ENCODE measurements at places on chromosomes 6 and 20.

GRCh38 chr20:6635034-6635736, 132.3 kb upstream of the BMP2 start:
- DNase-seq = no peak

DNA sequence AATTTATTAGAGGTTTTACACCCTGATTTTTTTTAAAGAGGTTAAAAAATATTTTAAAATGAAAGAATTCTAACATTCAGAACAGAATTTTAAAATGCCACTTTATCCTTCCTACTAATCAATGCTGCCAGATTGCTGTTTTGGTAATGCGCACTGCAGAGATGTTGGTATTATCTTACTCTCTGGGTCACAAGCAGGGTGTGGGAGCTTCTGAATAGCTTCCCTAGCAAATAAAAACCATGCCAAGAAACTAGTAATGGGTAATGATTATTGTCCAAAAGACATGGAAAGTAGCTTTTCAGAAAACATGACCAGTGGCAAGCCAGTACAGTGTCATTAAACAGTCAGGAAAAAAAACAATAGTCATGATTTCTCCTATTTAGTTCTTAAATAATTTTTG, 205.4 kb downstream of the TPBG start:
- DNase-seq = no peak

- DNase-seq = no peak
Measured at GRCh38 chr20:31665753-31666152, 28.0 kb downstream of the COX4I2 start.

DNA sequence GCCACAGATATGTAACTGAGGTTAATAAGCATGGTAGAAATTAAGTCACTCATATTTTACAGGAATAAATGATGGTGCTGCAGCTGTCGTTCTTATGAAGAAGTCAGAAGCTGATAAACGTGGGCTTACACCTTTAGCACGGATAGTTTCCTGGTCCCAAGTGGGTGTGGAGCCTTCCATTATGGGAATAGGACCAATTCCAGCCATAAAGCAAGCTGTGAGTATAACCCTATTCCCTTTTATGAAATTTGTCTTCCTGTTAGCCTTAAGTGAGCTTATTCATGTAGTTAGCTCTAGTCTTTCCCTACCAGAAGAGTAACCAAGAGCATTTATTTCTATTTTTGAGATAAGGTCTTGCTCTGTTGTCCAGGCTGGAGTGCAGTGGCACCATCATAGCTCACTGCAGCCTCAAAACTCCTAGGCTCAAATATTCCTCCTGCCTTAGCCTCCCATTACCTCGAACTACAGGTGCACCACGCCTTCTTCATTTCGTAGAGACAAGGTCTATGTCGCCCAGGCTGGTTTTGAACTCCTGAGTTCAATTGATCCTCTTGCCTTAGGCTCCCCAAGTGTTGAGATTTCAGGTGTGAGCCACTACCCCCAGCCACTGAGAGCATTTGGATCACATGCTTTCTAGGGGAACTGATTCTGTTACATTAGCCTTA, 12.0 kb downstream of the TCP1 start:
- DNase-seq = no peak

DNA sequence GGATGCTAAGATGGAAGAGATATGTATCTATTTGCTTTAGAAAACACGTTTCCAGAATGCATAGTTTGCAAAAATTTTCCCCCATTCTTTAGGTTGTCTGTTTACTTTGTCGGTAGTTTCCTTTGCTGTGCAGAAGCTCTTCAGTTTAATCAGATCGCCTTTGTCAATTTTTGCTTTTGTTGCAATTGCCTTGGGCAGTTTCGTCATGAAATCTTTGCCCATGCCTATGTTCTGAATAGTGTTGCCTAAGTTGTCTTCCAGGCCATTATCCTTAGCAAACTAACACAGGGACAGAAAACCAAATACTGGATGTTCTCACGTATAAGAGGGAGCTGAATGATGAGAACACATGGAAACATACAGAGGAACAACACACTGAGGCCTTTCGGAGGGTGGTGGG, 454.2 kb upstream of the SLC35B3 start:
- no peak for DNase-seq

DNA sequence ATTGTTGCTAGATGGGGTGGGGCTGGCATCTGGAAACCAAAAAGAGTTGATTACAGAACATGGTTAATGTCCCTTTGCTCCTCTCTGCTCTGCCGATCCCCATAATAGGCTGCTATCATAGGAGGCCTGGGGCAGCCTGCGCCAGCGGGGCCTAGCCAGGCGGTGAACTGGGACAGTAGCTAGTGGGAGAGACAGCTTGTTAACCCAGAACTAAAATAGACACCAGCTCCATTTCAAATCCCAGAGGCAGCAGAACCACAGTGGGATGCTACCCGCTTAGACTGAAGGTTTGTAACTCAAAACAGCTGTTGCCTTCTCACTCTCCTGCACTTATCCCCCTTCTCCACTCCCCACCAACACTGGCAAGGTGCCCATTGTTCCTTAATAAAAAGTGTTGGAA, 98.5 kb downstream of the SSR1 start:
- no peak for DNase-seq

DNA sequence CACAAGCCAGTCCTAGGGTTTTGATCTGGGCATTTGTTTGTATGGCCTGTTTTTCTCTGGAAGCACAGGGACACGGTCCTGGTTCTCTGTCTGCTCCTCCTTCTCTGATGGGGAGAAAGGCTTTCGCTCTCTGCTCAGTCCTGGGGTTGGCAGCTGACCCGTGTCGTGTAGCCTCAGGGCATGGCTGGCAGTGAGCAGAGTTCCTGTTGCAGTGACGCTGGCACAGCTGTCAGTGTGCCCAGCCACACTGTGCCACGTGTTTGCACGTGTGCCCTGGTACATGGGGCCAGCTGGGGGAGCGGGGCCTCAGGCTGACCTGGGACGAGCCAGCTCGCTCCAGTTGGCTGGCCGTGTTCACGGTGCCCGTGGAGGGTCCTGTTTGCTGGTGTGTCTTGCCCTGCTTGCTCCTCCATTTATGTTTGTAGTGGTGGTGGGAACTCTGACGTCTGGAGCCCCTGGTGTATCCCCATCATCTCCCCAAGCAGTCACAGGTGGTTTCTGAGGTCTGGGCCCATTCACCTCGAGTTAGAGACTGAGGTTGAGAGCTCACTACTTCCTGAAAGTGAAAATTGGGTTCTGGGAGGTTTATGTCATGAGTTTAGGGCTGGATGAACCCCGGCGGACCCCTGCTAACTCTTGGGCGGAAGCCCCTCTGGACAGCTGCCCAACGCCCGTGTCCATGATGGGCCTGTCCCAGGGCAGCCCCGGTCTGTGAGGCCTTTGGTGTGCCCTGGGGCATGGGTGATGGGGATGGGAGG, 10.2 kb upstream of the DNAJC5 start:
- no peak for DNase-seq

DNA sequence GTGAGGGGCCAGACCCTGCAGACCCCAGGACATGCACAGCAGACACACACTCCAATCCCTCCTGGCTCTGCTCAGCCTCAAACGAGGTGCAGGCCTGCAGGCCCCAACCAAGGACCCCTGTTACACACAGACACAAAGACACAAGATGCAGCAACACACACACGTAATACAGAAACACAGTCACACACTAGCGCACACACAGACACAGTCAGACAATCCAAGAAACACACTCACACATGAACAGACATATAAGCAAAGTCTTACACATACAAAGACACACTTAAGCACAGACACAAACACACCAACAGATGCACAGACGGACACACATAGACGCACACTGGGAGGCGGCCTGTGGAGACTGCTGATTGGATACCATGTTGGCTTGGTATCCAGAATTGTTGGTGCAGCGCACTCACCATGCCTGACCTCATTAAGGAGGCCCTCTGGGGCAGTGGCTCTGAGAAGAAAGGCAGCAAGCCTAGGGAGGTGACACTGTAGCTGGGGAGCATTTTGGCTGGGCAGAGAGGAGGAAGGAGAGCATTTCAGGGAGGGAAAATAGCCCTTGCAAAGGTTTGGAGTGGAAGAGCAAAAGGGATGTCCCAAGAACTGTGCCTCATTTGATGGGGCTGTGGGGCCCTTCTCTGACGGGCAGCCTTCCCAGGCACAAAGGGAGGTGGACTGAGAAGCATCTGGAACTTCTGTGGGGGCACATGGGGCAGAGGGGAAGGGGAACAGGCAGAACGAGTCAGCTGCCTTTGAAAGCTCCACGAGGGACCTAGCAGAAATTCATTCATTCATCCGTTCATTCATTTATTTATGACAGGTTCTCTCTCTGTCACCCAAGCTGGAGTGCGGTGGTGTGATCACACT, 1.4 kb upstream of the HSPA12B start:
- DNase-seq = no peak

DNA sequence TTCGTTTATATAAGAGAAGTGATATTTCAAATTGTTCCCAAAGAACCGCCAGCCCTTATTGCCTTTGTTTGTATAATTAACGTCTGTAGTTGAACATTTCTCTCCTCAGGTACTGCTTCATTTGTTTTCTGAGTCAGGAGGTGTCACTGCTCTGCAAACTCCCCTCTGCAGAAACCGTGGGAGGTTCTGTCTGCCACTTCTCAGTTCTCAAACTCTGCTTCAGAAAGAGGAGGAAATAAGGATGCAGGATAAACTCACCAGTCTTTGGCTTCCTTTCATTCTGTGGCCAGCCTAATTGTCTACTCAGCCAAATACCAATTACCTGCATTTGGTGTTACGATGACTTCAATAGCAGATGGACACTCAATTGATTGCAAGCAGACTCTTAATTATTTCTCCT, 149.8 kb downstream of the PAK5 start:
- DNase-seq = no peak

DNA sequence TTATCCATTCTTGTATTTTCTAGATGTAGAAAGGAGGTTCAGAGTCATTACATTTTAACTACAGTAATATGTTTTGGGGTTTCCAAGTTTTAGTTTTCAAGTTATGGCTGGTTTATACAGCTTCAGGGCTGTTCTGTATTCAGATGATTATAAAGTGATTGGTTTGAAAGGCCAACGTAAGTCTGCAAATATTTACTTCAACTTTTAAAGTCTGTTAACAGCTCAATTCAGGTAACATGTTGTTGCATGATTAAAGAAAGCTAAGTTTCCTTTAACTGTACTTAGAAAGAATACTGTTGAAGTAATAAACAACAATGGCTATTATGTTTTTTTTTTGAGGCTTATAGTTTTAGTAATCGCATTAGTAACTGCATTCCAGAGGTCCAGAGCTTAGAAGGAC, 22.8 kb upstream of the GCLC start:
- no peak for DNase-seq

GRCh38 chr20:42901689-42902440, 287.8 kb downstream of the PTPRT start:
- no peak for DNase-seq

GRCh38 chr6:25485821-25486534, 166.0 kb upstream of the SCGN start:
- DNase-seq = no peak

- DNase-seq = no peak
Measured at GRCh38 chr20:39631557-39631956, 669.4 kb downstream of the DHX35 start.

Measured in stimulated activated CD4-positive, alpha-beta T cell treated with anti-CD3 and anti-CD28 coated beads, TNF-alpha, amount 100 ng/mL, for 1 hour (primary cell).